IPS DF 19.7 (cell line): ENCODE measurements at places on chromosomes 2 and 18.

DNA sequence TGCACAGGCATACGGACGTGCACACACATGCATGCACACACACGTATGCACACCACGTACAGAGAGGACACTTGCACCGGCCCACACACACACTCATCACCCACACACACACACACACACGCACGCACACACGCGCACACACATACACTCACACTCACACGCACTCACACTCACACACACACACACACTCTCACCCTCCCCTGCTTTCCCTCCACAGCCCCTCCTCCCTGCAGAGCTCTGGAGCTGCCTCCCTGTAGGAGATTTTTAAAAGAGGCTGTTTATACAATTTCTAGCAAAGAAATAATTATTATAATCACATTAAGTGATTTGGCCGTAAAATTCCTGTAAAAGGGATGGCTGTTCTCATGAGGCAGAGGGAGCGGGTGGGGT lies 36.5 kb upstream of the SNED1 start:
- no peak for DNase-seq

DNA sequence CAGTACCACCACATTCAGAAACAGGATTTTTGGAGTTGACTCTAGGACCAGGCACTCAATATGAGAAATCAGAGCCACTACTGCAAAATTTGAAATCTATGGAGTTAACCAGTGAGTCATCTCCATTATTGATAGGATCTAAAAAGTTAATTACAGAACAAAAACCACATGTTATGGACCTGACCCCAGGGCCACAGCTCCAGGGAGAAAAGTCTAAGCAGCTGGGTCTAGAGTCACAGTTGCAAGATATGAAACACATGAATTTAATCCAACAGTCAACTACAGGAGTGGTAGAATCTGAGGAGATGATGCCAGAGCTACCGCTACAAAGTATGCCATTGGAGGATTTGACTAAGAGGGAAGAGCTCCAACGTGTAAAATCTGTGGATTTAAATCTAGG lies 13.4 kb upstream of the ZNF512 start:
- no peak for DNase-seq

DNA sequence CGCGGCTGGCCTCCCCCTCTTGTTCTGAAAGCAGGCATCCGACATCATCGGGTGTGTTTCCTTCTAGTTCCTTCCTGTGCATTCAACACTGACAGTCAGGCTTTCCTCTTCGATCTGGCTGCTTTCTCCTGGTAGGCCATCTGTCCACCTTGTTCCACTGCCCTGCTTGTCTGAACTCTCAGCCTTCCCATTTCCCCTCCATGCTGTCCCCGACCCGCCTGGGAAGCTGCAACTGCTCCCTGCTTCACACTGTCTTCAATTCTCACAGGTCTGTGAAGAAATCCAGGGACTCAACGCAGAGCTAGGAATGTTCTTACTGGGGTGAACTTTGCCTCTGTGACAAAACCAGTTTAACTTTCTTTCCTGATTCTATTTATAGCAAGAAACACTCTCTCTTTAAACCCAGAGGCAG lies 43.0 kb downstream of the KIF3C start:
- DNase-seq: no peak

GRCh38 chr2:131045286-131046027 lies 47.8 kb downstream of the FAM168B start:
- no peak for DNase-seq

DNA sequence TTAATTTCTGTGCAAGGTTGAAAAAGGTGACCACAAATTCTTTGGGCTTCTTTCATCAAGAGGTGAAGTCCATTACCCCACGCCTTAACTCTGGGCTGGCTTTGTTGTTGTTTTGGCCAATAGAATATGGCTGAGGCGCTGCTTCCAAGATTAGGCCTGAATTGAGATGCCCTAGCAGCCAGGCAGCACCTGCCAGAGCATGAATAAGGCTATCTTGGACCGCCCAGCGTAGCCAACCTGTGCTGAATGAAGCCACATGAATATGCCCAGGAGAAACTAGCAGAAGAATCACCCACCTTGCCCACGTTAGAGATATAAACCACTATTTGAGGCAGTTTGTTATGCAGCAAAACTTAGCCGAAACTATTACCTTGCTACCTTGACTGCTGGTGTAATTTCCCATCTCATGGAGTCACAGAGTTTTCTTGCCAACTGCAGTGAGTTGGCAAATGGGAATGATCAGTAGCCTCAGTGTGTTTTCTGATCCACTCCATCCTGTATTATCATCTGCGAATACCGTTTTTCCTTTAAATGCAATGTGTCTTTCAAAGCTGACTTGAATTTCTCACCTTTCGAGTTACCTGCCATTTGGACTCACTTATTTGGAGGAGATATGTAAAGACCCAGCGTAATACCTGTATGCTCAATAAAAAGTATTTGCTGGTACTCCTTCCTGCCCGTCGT lies 679 bp downstream of the TSGA10 start:
- no peak for DNase-seq

DNA sequence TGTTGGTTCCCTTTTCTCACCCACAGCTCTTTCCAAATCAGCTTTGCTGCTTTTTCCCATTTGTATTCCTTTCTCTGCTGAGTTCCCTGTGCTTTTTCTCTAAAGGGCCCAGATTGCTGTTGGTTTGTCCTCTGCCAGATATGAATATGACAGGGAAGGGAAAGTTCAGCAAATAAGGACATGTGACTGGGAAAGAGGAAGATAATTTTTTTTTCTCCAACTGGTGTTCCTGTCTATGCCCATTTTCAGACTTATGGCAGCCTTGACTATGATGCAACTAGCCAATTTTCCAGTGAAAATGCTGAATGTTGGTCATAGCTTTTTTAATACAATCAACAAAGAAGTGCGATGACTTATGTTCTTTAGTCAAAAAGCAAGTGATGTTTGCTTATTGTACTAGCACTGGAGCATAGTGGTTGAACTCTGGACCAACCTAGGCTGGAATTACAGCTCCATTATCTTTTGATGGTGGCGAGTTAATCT lies 7.7 kb downstream of the MDH1 start:
- no peak for DNase-seq

- no peak for DNase-seq
Measured at GRCh38 chr2:45872211-45872610, 220.7 kb downstream of the PRKCE start.

DNA sequence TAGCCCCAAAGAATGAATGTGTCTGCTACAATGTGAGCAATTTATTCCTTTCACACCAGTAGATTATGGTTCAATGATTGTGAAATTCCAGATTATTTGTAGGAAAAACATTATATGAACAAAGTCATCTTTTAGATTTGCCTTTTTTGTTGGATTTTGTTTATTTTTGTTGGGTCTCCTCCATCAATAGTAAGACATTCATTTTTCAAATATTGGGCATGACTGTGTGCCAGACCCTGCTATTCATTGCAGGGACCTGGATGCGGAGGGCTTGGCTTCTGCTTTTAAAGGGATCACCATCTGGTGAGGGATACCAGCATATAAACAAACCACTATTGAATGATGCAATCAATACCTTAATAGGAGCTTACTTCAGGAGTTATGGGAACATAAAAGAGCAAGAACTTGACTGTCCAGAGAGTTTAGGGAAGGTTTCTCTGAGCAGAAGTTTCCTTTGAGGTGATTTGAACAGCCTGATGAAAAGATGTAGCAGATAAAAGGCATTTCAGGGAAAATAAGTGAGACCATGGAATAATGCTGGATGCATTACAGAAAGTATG lies 486.7 kb downstream of the EPHA4 start:
- no peak for DNase-seq

GRCh38 chr2:240921311-240921994 lies 15.3 kb downstream of the CROCC2 start:
- no peak for DNase-seq

- DNase-seq: no peak
Measured at GRCh38 chr2:45765728-45766254, 114.3 kb downstream of the PRKCE start.

DNA sequence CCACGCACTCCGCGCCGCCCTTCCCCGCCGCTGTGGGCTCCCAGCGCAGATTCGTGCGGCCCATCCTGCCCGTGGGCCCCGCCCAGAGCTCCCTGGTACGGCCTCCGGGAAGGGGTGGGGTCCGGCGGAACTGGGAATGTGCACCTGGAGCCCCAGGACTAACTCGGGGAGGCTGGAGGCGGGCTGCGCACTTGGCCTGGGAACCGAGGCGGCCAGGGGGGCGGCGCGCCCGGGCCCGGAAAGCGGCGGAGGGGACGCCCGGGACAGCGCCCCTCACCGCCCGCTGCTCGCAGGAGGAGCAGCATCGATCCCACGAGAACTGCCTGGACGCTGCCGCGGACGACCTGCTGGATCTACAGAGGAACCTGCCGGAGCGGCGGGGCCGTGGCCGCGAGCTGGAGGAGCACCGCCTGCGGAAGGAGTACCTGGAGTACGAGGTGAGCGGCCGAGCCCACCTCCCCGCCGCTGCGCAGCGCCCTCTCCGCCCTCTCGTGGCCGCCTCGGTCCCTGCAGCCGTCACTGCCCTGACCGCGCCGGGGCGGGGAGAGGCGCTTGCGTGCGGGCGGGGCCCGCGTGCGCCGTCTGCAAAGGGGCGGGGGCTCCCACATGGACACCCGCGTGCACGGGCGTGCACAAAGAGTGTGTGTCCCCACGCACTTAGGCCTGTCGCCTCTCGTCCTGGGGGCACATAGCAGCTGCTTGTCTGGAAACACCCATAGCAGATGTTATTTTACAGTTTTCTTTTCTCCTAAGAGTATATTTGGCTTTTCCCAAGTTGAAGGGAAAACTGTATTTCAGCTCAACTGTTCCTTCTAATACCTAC lies 25.2 kb downstream of the PSD4 start:
- DNase-seq: no peak

GRCh38 chr2:36696533-36696932 lies at the start of gene VIT:
VIT (plus strand) TSS chr2:36696707; CDS start chr2:36716371, 19,664 bp downstream.
- no peak for DNase-seq

- DNase-seq: no peak
Measured at GRCh38 chr2:25091265-25091664, 49.4 kb downstream of the EFR3B start.

DNA sequence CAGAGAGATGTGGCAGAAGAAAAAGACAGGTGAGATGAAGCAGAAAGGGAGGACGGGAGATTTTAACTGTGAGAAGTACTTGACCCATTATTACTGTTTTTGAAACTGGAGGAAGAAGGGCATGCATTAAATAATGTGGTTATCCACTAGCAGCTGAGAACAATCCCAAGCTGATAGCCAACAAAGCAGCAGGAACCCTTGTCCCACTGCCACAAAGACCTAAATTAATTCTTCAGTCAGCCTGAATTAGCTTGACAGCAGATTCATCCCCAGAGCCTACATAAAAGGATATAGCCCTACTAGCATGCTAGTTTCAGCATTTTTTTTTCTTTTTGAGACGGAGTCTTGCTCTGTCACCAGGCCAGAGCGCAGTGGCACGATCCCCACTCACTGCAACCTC lies 19.5 kb upstream of the REG3A start:
- no peak for DNase-seq

DNA sequence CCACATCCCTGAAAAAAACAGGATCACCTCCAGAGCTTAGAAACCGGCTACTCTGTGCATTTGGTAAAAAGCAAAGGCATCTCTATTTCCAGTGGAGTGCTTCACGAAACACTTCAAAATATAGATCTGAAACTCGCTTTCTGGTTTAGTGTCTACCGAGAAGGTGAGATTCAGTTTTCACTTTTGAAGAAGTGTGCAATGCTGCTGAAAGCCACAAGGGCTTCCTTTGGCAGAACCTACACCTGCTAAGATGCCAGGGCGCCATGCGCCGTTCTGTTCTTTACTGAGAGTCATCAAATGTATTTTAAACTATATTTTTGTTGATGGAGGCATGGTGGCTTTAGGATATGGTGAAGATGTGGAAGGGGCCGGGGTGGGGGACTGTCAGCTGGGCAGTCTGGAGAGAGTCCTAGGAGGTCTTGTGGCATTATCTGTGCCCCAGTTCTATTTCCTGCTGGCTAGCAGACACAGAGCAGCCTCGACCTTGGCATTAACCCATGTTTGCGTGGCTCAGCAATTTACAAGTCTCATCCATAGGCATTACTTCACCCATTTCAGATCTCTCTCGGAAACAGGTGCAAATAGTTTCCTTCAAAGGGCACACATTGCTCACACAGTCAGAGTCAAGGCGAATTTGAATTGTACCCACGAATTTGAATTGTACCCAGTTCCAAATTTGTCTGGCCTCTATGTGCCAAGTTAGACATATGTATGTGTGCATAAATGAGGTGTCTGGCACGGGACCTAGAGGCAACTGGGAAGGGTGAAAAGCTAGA lies 46.7 kb upstream of the KCNF1 start:
- no peak for DNase-seq

- DNase-seq: no peak
Measured at GRCh38 chr2:134623046-134623445, 95.8 kb downstream of the TMEM163 start.
